ENCODE measurements at places on chromosomes 16 and 17. TPM values are rescaled to one million over a fixed set of nuclear protein-coding genes. Genes with fewer than 3 reads are reported as not detected.

The SOX9 gene
- total RNA-seq = not detected

The PRAC1 gene
- not detected for total RNA-seq

The KLHL10 gene
- not detected for total RNA-seq

The CD300LF gene
- total RNA-seq = not detected

The MYO18A gene
- total RNA-seq = 25.0 TPM

The KRT25 gene
- total RNA-seq = not detected

The MYCBPAP gene
- 5.5 TPM for total RNA-seq

GRCh38 chr16:79991969-79992368 lies 391.4 kb upstream of the MAF start:
- no peak for DNase-seq
- no peaks in the 10 kb centered on the region for H3K36me3 ChIP-seq
- no peaks in the 10 kb centered on the region for H3K4me1 ChIP-seq
- no peaks in the 10 kb centered on the region for H3K27me3 ChIP-seq
- no peak overlapping the region for H3K4me3 ChIP-seq

DNA sequence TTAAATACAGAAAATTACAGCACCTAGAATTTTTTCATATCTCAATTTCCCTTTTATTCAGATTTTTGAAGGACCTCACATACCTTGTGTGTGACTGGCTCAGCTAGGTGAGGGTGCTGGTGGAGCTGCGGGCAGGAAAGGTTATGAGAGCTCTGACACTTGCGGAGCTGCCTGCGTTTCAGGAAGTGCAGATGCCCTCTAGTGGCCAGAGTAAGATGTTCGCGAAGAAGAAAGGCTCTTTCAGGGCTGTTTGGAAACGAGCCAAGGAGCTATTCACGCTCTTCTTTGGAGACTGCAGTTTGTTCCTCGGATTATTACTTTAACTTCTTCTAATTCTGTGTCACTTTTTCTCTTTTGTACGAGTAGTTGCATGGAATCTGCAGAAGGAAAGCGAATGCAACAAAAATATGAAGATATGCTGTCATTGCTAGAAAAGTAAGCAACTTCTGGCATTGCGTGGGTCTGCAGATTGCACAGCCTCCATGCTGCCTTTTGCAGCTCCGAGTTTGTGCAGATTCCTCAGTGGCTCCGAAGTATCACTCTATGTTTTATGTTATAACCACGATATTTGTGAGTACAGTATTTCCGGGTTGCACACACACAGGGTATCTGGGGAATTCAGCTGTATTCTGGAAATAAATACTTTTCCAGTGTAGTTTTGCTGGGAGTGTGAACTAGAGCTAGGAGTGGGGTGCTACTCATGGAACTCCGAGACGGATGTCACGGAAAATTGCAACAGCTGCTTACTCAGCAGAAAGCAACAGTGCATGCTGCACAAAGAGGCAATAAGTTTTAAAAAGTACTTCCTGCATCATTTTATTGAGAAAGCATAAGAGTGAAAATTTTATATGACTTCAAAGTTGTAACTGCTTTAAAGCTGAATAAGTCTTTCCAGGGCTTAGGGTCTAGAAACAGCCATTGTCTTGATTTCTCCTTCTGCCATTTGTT lies 46.3 kb downstream of the DNAH9 start:
- H3K27me3 ChIP-seq = peaks cover 3% of the 10 kb centered on the region
- H3K36me3 ChIP-seq = no peaks in the 10 kb centered on the region
- no peak overlapping the region for H3K27ac ChIP-seq
- H3K4me3 ChIP-seq = no peak overlapping the region

GRCh38 chr16:53065461-53066061 lies 10.8 kb downstream of the CHD9 start:
- H3K27me3 ChIP-seq = no peaks in the 10 kb centered on the region
- no peak for DNase-seq
- H3K4me3 ChIP-seq = no peak overlapping the region
- no peak overlapping the region for H3K27ac ChIP-seq
- peaks cover 16% of the 10 kb centered on the region for H3K4me1 ChIP-seq

- H3K4me3 ChIP-seq = peak overlapping the region; percentile 34
- H3K27ac ChIP-seq = peak overlapping the region; percentile 92
- no peaks in the 10 kb centered on the region for H3K27me3 ChIP-seq
- peaks cover 63% of the 10 kb centered on the region for H3K4me1 ChIP-seq
Observed at GRCh38 chr17:80254396-80255251, 6.0 kb upstream of the RNF213 start.

DNA sequence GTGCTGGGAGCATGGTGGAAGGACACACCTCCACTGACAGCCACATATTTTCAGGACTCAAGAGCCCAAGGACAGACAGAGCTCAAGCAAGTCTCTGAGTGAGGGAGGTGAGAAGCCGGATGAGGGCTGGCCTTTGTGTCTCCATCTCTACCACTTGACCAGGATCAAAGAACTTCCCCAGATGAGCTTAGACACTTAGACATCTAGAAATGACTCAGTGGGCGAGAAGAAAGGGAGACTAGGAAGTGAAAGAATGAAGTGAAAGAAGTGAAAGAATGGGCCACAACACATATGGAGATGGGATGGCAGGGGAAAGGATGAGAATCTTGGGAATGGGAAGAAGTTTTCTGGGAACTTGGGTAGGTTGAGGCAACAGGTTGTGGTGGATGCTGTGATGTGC lies 274.9 kb upstream of the CCL2 start:
- no peaks in the 10 kb centered on the region for H3K36me3 ChIP-seq
- no peak for DNase-seq
- H3K4me1 ChIP-seq = no peaks in the 10 kb centered on the region
- H3K27me3 ChIP-seq = no peaks in the 10 kb centered on the region
- no peak overlapping the region for H3K27ac ChIP-seq

DNA sequence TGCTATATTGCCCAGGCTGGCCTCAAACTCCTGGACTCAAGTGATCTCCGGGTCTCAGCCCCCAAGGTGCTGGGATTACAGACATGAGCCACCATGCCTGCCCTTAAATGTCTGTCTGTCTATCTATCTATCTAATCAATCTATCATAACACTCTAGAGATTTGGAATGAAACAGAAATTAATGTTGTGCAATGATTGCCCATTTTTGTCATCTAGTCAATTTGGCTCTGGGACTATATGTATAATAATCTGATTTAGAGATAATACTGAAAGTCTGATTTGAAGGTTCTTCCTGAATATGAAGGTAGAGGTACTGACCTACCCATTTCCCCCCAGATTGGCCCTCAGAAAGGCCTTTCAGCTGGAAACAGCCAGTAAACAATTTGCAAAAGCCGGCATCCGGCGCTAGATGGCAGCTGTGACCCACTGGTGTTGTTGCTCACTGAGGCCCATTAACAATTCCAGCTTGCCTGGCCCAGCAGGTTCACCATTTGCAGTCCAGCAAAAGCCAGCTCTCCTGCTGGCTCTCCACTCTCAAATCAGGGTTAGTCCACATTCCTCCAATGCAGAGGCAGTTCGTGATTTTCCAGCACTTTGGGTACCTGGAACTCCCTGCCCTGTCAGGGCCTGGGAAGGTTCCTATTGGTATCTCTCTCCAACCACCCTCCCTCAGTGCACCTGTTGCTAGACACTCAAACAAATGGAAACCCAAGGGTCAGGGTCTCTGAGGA lies 22.9 kb upstream of the C16orf87 start:
- H3K27ac ChIP-seq = no peak overlapping the region
- H3K4me3 ChIP-seq = no peak overlapping the region
- no peaks in the 10 kb centered on the region for H3K4me1 ChIP-seq

DNA sequence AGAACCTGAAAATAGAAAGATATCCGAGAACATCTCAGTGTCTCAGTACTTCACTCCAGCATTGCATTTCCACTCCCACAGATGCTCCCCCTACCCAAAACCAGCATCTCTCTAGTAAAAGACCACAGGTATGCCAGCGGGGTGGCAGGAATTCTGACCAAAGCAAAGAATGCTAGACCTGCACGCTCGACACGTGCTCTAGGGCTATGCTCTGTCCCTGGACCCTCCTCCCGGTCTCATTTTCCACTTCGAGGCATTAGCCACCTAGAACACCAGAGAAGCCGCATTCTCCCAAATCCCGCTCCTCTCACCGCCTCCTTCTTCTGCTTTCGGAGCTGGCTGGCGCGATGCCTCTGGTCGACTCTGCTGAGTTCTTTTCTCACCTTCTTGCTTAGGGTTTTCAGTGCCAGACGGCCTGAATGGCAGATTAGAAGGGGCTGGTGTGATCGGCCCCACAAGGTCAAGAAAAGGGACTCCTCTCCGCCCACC lies 487 bp downstream of the TSR1 start:
- peaks cover 22% of the 10 kb centered on the region for H3K36me3 ChIP-seq
- peak overlapping the region; percentile 100 for H3K4me3 ChIP-seq
- peaks cover 17% of the 10 kb centered on the region for H3K4me1 ChIP-seq
- H3K27ac ChIP-seq = peak overlapping the region; percentile 96
- no peak for DNase-seq
- H3K27me3 ChIP-seq = no peaks in the 10 kb centered on the region

DNA sequence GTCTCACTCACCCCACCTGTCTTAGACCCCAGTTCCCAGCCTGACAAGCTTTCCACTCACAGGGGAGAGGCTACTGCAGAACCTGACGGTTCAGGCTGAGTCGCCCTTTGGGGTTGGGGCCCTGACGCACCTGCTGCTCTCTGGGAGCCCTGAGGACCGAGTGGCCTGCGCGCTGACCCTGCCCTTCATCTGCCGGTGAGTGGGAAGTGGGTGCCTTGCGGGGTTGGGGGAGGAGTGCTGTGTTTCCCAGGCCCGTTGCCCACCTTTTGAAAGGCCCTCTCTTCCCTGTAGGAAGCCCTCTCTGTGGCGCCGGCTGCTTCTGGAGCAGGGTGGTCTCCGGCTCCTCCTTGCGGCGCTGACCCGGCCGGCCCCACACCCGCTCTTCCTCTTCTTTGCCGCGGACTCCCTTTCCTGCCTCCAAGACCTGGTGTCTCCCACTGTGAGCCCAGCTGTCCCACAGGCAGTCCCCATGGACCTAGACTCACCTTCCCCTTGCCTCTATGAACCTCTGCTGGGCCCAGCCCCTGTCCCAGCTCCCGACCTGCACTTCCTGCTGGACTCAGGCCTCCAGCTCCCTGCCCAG lies 6.1 kb upstream of the TGFB1I1 start:
- no peak for DNase-seq
- H3K4me1 ChIP-seq = peaks cover 7% of the 10 kb centered on the region
- H3K27ac ChIP-seq = no peak overlapping the region

GRCh38 chr17:73571511-73572130 lies 72.6 kb downstream of the SDK2 start:
- H3K4me1 ChIP-seq = peaks cover 13% of the 10 kb centered on the region
- no peaks in the 10 kb centered on the region for H3K27me3 ChIP-seq
- H3K27ac ChIP-seq = no peak overlapping the region
- no peaks in the 10 kb centered on the region for H3K36me3 ChIP-seq
- DNase-seq = no peak
